Fibroblast of skin of right quadriceps (primary cell): ENCODE measurements at places on chromosomes 2 and 18.

- DNase-seq = no peak
These were observed 95.4 kb upstream of the ZNF532 start for GRCh38 chr18:58769321-58769720.

DNA sequence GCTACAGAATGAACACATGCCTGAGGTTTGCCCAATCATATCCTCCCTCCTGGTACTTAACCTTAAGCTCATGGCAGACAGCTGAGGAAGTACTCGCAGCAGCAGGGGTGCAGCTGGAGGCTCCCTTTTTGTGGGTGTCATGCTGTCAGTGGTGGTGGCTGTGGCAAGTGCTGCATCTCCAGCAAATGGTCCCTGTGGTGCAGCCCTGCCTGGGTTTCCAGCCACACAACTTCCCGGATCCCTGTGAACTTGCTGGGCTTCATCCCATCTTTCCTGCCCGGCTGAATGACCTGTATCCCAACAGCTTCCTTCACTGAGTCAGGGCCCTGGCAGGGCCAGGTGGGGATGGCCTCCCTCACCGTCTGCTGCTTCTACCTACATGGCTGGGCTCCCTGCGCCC, 5.0 kb downstream of the TMEM185B start:
- no peak for DNase-seq

GRCh38 chr2:199819746-199820145, 31.2 kb downstream of the FTCDNL1 start:
- DNase-seq = peak; percentile 15

- no peak for DNase-seq
These were observed 1.4 kb downstream of the C1QL2 start for GRCh38 chr2:119156891-119157773.
